ENCODE measurements at places on chromosomes 13 and 19.
A peak's percentile ranks its signal among the peaks of the same experiment; 100 is the strongest.

DNA sequence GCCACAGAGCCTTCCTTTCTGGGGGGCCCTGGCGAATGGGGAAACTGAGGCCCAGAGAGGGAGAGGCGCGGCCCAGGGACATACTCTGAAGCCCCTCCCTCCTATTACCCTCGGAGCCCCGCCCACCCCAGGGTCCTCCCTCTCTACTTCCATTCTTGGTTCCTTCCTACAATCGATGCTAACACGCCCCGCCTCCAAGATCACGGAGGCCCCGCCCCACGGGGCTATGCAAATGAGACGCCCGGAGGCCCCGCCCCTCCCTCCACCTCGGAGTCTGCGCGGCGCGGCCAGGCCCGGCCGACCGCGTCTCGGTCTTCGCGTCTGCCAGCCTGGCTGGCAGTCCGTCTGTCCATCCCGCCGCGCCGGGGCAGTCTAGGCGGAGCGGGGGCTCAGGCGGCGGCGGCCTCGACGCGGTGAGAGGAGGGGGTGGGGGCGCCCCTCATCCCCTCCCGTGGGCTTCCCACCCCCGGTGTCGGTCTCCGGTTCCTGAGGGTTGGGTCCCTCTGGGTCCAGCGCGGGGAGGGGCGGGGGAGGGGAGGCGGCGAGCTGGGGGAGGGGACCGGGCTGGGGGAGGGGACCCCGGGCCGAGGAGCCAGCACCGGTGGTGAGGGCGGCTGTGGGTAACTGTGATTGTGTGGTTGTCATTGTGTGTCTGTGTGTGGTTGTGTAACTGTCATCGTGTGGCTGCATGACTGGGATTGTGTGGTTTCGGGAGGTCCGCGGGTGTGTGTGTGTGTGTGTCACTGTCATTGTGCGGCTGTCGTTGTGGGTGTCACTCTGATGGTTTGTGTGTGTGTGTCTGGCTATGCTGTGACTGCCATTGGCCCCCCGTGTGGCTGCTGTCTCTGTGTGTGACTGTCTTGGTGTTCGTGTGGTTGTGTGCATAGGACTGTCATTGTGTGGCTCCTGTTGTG is at the start of gene PLPPR2:
Gene PLPPR2, plus strand, starts transcription at position 273 of the 914 bp plus-strand sequence. CDS start 2,242 bp downstream, outside the sequence.
- H3K4me3 ChIP-seq, result peak within 1 kb of the TSS; percentile 62
- H3K36me3 ChIP-seq, result no peaks in the 10 kb centered on the region
- no peak within 1 kb of the TSS for H3K27ac ChIP-seq

GRCh38 chr19:5956728-5957127 is 21.2 kb downstream of the RANBP3 start:
- no peak overlapping the region for H3K4me3 ChIP-seq
- H3K36me3 ChIP-seq, result no peaks in the 10 kb centered on the region
- no peak for DNase-seq
- peaks cover 72% of the 10 kb centered on the region for H3K4me1 ChIP-seq

DNA sequence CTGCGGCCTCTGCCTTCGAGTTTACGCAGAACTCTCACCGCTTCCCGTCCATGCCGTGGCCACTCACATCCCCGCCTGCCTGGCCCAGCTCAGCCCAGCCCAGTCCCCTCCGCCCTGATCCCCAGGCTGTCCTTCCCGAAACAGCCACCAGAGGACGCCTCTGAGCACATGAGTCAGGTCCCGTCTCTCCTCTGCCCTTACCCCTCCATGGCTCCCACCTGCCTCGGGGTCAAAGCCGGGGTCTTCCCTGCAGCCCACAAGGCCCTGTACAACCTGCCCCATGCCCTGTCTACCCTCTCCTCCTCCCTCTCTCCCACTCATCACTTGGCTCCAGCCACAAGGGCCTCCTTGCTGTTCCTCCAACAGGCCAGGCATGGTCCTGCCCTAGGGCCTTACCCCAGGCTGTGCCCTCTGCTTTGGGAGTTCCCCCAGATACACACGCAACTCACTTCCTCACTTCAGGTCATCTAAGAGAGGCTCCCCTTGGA is 8.1 kb upstream of the SEMA6B start:
- H3K36me3 ChIP-seq, result no peaks in the 10 kb centered on the region
- H3K4me1 ChIP-seq, result no peaks in the 10 kb centered on the region
- peak; percentile 91 for DNase-seq
- no peak overlapping the region for H3K27ac ChIP-seq
- no peak overlapping the region for H3K4me3 ChIP-seq

DNA sequence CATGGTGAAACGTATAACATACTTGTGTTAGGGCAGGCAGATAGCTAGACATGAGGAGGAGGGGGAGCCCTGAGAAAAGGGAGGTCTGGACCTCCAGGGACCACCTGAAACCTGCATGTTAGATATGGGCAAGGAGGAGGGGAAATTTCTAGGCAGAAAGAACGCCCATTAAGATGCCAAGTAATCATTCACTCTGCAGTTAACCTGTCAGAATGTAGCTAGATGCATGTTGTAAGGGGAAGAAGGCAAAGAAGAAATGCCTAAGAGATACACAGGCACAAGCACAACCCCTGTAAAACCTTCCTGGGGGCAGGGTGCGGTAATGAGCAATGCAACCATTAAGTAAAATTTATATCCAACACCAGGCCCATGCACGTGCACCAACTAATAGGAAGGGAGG is 1055.3 kb upstream of the SPRY2 start:
- no peak overlapping the region for H3K27ac ChIP-seq
- H3K4me3 ChIP-seq, result no peak overlapping the region
- no peaks in the 10 kb centered on the region for H3K27me3 ChIP-seq
- H3K36me3 ChIP-seq, result no peaks in the 10 kb centered on the region
- peaks cover 17% of the 10 kb centered on the region for H3K4me1 ChIP-seq

DNA sequence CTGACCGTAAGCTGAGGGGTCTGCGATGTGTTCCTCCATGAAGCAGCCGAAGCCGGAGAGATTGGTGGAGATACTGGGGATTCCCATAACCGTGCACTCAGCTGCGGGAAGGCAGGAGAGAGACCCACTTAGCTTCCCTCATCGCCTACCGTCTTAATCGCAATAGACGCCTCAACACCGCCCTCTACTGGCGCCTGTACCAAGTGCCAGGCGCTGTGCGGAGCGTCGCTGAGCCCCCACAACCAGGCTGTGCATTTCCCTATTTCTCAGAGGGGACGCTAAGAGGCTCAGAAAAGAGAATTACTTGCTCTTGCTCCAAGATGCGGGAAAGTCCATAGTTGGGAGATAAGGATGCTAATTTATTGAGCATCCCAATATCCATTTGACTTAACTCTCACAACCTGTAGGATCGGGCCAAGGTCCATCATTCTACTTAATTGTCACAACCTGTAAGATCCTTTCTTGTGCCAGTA is 5.8 kb downstream of the FTL start:
- H3K4me1 ChIP-seq, result peaks cover 4% of the 10 kb centered on the region
- H3K27ac ChIP-seq, result peak overlapping the region; percentile 66
- peaks cover 13% of the 10 kb centered on the region for H3K36me3 ChIP-seq
- DNase-seq, result peak; percentile 97
- H3K4me3 ChIP-seq, result no peak overlapping the region

- no peaks in the 10 kb centered on the region for H3K36me3 ChIP-seq
- DNase-seq, result peak; percentile 55
- no peaks in the 10 kb centered on the region for H3K4me1 ChIP-seq
Measured at GRCh38 chr13:66618702-66619101, 611.4 kb downstream of the PCDH9 start.

- no peak overlapping the region for H3K4me3 ChIP-seq
- no peak overlapping the region for H3K27ac ChIP-seq
- no peaks in the 10 kb centered on the region for H3K27me3 ChIP-seq
- DNase-seq, result peak; percentile 25
- H3K36me3 ChIP-seq, result peaks cover 5% of the 10 kb centered on the region
Measured at GRCh38 chr13:94632226-94632980, 30.7 kb downstream of the GPR180 start.

DNA sequence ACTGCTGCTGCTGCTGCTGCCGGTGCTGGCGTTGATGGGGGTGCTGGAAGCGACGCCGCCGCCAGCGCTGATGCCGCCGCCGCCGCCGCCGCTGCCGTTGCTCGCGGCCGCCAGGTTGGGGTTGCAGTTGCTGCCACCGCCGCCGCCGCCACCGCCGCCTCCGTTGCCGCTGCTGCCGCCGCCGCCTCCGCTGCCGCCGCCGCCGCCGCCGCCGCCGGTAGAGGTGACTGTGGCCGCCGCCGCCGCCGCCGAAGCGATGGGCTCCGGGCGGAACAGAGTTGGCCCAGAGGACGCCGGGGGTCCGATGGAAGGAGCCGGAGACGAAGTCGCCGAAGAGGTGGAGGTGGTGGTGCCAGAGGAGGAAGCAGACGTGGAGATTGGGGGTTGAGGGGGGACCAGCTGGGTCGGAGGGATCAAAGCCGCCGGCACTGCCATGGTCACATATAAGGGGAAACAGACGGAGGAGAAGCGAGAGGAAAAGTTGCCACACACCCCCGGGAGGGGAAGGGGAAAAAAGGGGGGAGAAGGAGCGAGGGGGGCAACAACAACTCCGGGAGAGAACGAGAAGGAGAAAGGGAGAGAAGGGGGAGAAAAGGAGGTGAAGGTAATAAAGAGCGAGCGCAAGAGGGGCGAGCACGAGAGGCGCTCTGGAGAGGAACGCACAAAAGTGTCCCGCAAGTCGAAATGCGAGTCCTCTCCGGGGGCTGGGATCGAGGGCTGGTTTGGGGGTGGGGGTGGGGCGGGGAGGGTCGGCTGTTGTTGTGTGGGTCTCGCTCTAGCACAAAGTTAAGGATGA is 471 bp downstream of the DACH1 start:
- peak overlapping the region; percentile 72 for H3K4me3 ChIP-seq
- H3K4me1 ChIP-seq, result peaks cover 43% of the 10 kb centered on the region
- peaks cover 94% of the 10 kb centered on the region for H3K27me3 ChIP-seq
- H3K36me3 ChIP-seq, result no peaks in the 10 kb centered on the region

DNA sequence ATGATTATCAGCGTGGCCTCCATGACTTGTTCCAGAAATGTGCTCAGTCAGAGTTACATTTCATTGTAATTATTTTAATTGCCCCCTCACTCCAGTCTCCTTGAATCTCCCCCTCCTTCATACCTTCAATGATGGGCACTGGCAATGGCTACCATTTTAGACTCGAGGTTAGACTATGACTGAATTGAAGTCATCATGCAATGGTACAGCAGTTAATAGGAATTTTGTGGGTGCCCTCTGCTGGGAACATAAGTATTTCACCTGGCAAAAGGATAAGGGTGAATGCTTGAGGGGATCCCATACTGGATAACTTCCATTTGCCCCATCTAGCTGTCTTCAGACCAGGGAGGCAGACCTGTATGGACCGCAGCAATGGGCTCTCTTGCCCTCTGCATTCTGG is 32.2 kb upstream of the USP12 start:
- H3K4me3 ChIP-seq, result no peak overlapping the region
- 0 out of 2 replicates have a peak, but pooled peaks cover 4% of the 10 kb centered on the region for H3K4me1 ChIP-seq
- no peak overlapping the region for H3K27ac ChIP-seq
- peak; percentile 24 for DNase-seq
- H3K27me3 ChIP-seq, result no peaks in the 10 kb centered on the region
- H3K36me3 ChIP-seq, result no peaks in the 10 kb centered on the region

GRCh38 chr19:13036366-13036976 is 41.2 kb downstream of the NFIX start:
- H3K27me3 ChIP-seq, result peaks cover 46% of the 10 kb centered on the region
- peaks cover 8% of the 10 kb centered on the region for H3K4me1 ChIP-seq
- no peak overlapping the region for H3K4me3 ChIP-seq
- no peaks in the 10 kb centered on the region for H3K36me3 ChIP-seq

GRCh38 chr19:8438236-8438635 is 6.5 kb upstream of the HNRNPM start:
- DNase-seq, result no peak
- no peak overlapping the region for H3K27ac ChIP-seq
- H3K4me1 ChIP-seq, result peaks cover 8% of the 10 kb centered on the region
- no peak overlapping the region for H3K4me3 ChIP-seq
- no peaks in the 10 kb centered on the region for H3K27me3 ChIP-seq
- H3K36me3 ChIP-seq, result no peaks in the 10 kb centered on the region

- H3K4me1 ChIP-seq, result peaks cover 12% of the 10 kb centered on the region
- no peaks in the 10 kb centered on the region for H3K27me3 ChIP-seq
- no peak overlapping the region for H3K4me3 ChIP-seq
- H3K36me3 ChIP-seq, result no peaks in the 10 kb centered on the region
Measured at GRCh38 chr13:35886332-35887114, 244.7 kb downstream of the DCLK1 start.

DNA sequence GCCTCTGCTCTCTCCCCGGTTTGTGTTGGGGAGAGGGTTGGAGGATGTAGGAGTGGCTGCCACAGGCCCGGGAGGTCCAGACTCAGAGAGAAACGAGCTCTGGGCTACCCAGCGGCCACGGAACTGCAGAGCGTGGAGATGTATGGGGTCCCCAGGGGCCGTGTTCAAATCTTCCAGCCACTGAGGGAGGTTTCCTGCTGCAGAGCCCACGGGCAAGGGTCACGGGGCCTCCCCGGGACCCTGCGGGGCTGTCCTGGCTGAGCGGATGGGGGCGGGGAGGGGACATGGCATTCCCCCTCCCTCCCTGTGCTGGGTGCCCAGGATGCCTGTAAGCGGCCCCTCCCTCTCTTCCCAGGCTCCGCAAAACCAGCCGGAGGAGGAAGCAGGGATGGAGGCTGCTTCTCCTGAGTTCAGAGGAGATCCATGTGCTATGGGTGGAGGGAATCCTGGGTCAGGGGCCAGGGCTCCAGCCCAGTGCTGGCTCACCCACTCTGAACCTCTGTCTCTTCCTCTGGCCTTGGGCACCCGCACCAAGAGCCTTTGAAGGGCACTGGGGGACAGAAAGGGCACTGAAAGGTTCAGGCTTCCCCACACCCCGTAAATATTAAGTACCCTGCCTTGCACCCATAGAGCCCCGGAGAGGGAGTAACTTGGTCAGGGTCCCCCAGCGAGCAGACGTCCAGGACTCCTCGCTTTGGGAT is 22.6 kb downstream of the SMIM24 start:
- peak overlapping the region; percentile 56 for H3K4me3 ChIP-seq

DNA sequence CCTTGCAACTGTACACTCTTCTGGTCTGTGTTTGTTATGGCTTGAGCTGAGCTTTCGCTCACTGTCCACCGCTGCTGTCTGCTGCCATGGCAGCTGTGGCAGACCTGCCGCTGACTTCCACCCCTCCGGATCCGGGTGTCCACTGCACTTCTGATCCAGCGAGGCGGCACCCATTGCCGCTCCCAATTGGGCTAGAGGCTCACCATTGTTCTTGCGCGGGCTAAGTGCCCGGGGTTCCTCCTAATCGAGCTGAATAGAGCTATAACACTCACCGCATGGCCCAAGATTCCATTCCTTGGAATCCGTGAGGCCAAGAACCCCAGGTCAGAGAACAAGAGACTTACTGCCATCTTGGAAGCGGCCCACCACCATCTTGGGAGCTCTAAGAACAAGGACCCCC is 2.2 kb upstream of the PSMC4 start:
- H3K27me3 ChIP-seq, result no peaks in the 10 kb centered on the region
- no peak overlapping the region for H3K4me3 ChIP-seq
- H3K4me1 ChIP-seq, result no peaks in the 10 kb centered on the region
- no peak overlapping the region for H3K27ac ChIP-seq
- peaks cover 12% of the 10 kb centered on the region for H3K36me3 ChIP-seq

Measured in GM23338 (cell line).